ENCODE measurements at places on chromosomes 13 and 19.
A peak's percentile ranks its signal among the peaks of the same experiment; 100 is the strongest.

DNA sequence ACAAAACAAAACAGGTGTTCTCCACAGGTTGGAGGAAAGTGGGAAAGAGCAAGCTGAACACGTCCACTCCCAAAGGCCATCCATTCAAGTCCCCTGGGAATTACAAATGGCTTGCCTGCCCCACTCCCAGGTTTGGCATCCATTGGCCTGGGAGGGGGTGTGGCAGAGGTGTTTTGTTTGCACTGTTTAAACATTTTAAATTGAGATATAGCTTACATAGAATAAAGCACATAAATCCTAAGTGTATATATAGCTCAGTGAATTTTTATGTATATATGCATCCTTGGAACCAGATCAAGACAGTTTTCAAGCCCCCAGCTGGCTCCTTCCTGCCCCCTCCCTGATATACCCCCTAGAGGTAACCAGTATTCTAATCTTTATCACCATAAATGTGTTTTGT is 12.7 kb downstream of the SLC25A42 start:
- no peak for DNase-seq

- peak; percentile 88 for DNase-seq
Observed at GRCh38 chr19:13099073-13099999, 3.3 kb downstream of the LYL1 start.

GRCh38 chr19:42278452-42279154 is 9.6 kb downstream of the CIC start:
- DNase-seq = no peak

DNA sequence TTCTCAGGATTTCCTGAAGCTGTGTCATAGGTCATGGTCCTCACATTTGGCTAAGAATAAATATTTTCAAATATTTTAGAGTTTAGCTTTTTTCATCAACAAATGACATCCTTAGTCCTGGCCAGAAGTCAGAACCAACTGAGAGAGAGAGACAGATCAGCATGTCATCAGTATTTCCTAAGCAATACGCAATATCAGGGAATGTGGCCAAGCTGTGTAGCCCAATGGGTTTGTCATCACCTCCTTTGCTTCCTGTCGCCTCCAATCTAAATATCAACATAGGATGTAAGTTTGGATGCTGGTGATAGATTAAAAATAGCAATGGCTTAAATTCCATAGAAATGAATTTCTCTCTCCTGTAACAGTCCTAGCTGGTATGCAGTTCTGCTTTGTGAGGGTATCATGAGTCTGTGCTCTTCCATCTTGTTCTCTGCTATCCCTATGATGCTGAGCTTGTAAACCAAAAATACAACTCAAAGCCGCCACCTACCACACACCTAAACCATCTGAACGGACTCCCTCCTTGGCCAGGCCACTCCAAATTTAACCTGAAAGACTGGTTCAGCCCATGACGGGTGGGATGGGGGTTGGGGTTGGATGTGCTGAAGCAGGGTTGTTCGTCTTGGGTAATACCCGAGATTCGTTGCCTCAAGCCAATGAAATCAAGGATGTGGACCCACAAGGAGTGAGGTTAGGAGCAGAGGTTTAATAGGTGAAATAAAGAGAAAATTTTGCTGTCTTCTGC is 10.0 kb upstream of the IGSF23 start:
- DNase-seq = no peak

- no peak for DNase-seq
Observed at GRCh38 chr13:23760000-23760399, 129.2 kb downstream of the MIPEP start.

DNA sequence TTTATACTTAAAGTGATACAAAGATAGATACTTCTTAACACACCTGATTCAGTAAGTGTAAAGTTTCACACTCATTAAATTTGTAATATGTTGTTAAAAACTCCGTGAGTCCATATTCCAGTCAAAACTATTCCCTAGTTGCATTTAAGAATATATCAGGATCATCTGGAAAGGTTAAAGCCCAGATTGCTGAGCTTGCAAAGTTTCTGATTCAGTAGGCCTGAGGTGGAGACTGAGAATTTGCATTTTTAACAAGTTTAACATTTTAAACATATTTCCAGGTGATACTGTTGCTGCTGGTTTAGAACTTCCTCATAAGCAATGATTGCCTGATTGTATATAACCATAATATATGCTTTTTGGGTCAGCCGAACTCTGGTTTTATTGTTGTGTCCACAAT is 1998.6 kb upstream of the PCDH20 start:
- DNase-seq = no peak

GRCh38 chr13:26184791-26185250 is 37.3 kb downstream of the RNF6 start:
- peak; percentile 67 for DNase-seq

DNA sequence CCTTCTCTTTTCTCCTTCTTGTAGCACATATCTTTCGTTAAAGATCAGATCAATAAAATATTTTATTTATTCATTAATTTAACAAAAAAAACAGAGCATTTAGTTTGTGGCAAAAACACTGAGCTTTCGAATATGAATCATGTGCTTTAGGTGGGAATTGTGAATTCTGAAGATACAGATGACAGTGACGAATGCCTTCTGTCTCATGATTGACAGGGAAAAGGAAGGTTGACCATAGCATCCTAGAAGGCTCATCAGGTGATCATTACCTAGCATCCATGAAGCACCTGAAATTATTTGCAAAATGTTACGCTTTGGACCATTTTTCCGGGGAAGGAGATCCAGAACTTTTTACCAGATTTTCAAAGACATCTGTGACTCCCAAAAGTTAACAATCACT is 3.8 kb downstream of the ARL11 start:
- no peak for DNase-seq

DNA sequence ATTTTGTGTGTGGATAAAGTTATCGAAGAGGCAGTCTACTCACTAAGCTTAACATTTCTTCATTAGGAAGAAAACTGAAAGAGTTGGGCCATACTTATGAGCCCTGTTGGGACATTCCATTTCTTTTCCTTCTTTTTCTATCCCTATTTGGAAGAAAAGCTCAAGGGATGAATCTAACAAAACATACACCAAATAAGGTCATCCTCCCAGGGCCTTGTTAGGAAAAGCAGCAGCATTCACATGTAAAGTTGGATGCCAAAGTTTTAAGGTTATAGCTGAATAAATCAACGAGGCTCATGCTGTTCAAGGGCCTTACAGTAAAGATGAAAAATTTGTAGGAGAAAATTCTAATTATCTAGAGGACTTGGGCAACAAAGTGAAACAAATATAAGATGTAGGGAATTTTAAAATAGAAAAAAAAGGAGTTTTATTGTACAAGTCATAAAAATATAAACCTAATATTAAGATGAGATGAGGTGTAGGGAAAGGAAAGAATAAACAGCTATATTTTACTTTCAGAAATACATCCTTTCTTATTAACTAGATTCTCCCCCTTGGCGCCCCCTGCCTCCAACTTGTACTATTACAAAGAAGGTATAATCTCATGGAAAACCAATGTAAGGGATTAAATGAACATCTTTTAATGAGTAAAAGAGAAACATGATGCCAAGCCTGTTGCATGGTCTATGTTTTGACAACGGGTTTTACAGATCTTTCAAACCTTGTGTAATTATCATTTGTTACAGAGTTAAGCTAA is 160.4 kb downstream of the PCDH20 start:
- no peak for DNase-seq

DNA sequence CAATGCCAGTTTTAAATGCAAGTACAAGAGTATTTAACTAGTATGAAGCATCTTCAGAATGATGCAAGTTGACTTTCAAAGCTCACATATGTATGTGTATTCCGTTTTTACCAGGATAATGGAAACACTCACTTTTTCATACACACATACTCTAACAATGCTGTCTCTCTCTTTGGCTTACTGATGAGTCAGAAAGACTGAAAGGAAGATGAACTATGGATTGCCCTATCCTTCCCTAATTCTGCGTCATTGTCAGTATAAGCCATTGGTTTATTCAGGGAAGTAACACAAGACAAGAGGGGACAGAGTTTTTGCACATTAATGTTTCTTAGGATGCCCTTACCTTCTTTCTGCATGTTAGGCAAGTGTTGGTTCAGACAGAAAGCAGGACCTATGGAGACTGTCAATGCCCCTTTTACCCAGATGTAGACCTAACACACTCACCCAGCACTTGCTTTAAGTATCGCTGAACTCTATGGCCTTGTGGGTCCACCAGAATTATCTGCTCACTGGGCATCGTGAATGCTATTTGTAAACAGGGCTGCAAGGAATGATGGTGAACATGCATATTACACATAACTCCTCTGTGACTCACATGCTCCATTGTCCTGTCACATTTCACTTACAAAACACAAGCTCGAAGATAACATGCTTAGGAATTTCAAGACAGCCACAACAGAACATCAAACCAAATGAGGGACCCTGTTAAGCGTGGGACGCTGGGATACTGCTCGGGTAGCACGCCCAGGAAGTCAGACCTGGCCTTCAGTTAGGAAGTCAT is 10.0 kb upstream of the OXGR1 start:
- no peak for DNase-seq

- no peak for DNase-seq
Observed at GRCh38 chr13:48528720-48529119, 4.2 kb downstream of the RCBTB2 start.

DNA sequence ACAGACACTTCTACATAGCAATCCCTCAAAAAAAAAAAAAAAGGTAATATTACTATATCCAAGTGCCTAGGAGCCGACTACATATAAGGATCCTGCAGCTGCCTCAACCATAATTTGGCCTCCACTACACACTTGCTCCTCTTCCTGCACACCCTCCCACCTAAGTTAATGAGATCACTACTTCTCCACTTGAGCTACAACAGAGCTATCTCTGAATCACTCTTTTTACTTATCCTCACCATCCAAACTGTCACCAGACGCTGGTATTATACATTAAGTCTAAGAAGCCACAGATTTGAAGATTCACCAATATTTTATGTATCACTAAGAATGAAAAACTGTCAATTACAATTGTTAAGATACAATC is 8.3 kb downstream of the OBI1 start:
- DNase-seq = no peak

- no peak for DNase-seq
Observed at GRCh38 chr19:49151267-49152118, 3.7 kb downstream of the HRC start.
